Neural cell (in vitro differentiated cells): ENCODE measurements at places on chromosomes 3 and 15. TPM values are rescaled to one million over a fixed set of nuclear protein-coding genes. Genes with fewer than 3 reads are reported as not detected.

The TMIE gene
- not detected in 2 replicates for polyA plus RNA-seq

The CCDC39 gene
- polyA plus RNA-seq, result 0.36 and 0.66 TPM in 2 replicates

The ARPP19 gene
- 252 and 254 TPM in 2 replicates for polyA plus RNA-seq

The OIP5 gene
- 0.92 and 1.7 TPM in 2 replicates for polyA plus RNA-seq

The MED12L gene
- polyA plus RNA-seq, result 28.5 and 35.5 TPM in 2 replicates

The FBN1 gene
- 17.9 and 22.0 TPM in 2 replicates for polyA plus RNA-seq

The PRTG gene
- 2.6 and 3.8 TPM in 2 replicates for polyA plus RNA-seq

The PAQR9 gene
- 0.24 and 0.28 TPM in 2 replicates for polyA plus RNA-seq

The ADAMTS9 gene
- polyA plus RNA-seq, result 0.32 and 1.2 TPM in 2 replicates

The ALDH1A2 gene
- 0.24 and 0.72 TPM in 2 replicates for polyA plus RNA-seq
